ENCODE measurements at places on chromosomes 4 and X.

GRCh38 chr4:99640676-99641075 is 17.0 kb downstream of the C4orf54 start:
- DNase-seq, result no peak

GRCh38 chrX:17007134-17007768 is 60.8 kb downstream of the REPS2 start:
- no peak for DNase-seq

GRCh38 chrX:12118134-12118533 is 20.1 kb upstream of the FRMPD4 start:
- DNase-seq, result peak; percentile 31

GRCh38 chrX:74557378-74557777 is 57.0 kb downstream of the RLIM start:
- DNase-seq, result no peak

- DNase-seq, result no peak
These were observed 42.5 kb downstream of the TMEM164 start for GRCh38 chrX:110045421-110045820.

DNA sequence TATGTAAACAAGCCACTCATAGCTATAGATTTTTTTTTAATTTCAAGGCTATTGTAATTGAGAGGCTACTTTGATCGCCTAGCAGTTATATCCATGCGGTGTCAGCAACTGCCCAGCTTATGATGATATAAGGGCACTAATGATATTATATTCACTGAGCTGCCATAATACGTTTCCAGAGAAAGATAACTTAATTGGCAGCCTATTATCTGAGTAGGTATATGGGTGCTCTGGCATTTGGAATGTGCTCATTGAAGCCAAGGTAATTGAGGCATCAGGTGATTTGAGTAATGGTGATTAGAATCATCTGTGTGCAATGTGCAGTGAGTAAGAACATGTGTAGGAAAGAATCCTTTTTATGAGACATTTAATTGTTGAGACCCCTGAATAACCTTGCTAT is 490.0 kb downstream of the CENPC start:
- DNase-seq, result no peak

GRCh38 chrX:131199091-131199490 is 90.0 kb downstream of the IGSF1 start:
- no peak for DNase-seq

GRCh38 chr4:48649505-48649904 is 130.6 kb downstream of the FRYL start:
- DNase-seq, result no peak

- DNase-seq, result peak; percentile 71
These were observed 29.3 kb downstream of the RAP1GDS1 start for GRCh38 chr4:98290511-98290910.

- DNase-seq, result no peak
These were observed 102.9 kb downstream of the TSPAN7 start for GRCh38 chrX:38664285-38664684.

GRCh38 chr4:125985856-125986255 is 671.1 kb downstream of the FAT4 start:
- no peak for DNase-seq

DNA sequence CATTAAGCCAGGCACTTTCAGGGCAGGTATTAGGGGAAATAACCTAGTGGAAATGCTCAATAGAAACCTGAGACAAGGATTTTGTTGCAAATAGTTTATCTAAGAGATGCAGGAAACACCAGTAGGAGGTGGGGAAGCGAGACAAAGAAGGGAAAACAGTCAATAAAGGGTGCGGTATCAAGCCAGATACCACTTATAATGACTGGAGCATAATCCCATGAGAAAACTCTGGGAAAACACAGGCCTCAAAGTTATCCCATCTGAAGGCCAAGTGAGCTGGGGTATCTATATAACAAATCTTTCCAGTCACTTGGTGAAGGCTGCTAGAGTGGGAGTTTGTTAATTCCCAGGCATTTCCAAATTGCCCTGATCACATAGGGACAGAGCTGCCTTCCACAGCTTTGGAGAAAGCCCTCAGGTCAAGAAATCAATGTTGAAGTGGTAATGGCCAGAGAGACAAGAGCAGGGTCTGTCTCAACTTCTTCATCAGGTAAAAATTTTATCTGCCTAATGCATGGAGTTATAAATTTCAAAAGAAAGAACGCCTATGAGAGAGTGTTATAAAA is 9.8 kb upstream of the HMGB2 start:
- DNase-seq, result no peak

DNA sequence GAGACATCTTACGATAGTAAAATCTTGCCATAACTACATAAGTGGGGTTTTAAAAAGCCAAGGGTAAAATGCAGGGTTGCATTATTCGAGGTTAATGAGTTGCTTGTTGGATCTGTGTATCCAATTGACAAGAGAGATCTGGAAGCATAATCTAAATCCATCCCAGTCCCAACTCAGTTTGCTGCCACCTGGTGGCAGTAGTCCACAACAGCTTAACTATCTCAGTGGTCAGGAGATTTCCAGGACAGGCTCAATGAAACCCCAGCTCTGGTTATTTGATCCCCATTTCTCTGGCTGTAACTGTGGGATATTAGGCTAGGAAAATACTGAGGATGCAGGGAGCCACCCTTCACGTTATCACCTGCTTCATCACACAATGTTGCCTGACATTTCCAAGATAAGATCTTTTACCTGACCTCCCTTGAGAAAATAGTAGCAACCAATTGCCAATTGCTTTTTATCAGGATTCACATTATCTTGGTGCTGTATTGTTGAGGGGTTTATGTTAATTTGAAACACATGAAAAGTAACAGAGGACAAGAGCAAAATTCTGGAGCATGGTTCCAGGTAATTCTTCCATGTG is 88.2 kb upstream of the TNIP3 start:
- no peak for DNase-seq

DNA sequence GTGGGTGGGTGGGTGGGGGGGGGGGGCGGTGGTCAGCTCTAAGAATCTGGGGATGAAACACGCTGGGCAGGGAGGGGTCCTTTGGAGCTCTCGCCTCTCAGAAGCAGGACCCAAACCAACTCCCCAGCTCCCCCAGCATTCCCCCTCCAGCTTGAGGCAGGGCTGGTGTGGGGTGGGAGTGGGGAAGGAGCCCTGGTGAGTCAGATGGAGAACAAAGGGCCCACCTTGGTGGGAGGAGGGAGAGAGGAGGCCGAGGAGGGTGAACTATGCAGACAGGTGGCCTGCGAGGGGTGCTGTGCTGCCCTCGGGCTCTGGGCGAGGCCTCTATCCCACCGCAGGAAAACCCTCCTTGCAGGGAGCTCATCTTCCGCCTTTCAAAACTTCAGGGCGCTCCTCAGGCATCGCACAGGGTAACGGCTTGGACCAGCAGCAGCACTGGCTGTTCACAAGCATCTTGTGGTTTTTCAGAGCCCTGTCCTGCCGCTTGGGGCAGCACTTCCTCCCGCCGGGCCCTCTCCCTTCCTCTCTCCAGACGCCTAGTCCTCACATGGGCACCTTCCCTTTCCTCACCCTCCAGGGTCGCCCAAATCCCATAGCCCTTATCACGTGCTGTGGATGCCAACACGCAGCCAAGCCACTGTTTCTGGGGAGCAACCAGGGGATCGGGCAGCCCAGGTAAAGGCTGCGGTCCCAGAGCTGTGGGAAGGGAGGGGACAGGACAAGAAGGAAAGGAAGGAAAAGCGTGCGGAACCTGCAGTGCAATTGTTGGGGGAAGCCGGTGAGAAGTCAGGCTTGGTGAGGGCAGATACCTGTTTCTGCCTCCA is 34.0 kb upstream of the GRPEL1 start:
- DNase-seq, result no peak

GRCh38 chr4:110624904-110625494 is 2.1 kb upstream of the PITX2 start:
- no peak for DNase-seq

DNA sequence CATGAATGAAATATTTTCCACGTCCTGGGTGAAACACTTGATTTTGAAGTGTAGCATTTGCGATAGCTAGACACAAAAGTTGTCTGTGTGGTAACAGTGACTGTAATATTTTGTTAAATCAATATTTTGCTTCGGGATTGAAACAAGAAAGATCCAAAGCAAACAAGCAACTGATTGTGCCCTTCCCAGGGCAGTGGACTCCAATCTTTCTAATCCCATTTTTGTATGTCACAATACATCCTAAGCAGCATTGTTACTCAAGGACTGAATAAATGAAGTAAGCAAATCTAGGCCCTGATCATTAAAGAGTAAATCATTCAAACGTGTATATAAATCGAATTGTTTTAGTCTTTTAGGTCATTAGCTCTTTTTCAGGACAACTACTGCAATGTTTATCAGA is 2.8 kb downstream of the ITM2A start:
- no peak for DNase-seq

DNA sequence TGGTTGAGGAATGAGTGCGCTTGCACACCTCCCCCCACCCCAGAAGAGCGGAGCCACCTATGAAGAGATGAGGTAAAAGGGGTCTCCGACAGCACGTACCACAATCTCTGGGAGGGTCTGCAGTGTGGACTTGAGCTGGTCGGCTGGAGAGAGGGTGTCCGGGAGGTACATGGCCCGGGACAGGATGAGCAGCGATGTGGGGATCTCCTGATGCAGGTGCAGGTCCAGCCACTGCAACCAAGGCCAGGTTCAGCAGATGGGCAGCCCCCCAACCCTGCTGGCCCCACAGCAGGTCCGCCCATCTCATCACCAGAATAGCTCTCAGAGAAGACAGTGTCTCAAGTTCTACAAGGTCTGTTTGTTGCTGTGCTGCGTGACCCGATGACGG is 30.4 kb downstream of the FGFR3 start:
- DNase-seq, result no peak

- DNase-seq, result no peak
These were observed 29.2 kb downstream of the MSN start for GRCh38 chrX:65696613-65697012.

- DNase-seq, result no peak
These were observed 285.0 kb upstream of the AADAT start for GRCh38 chr4:170374770-170375169.

GRCh38 chr4:48489683-48490011 is 405 bp upstream of the ZAR1 start:
- no peak for DNase-seq

Measured in BJ (cell line).